NCI-H146 (cell line): ENCODE measurements at places on chromosomes 13 and 19.

GRCh38 chr19:38442736-38443135 lies 9.2 kb downstream of the RYR1 start:
- DNase-seq: no peak

DNA sequence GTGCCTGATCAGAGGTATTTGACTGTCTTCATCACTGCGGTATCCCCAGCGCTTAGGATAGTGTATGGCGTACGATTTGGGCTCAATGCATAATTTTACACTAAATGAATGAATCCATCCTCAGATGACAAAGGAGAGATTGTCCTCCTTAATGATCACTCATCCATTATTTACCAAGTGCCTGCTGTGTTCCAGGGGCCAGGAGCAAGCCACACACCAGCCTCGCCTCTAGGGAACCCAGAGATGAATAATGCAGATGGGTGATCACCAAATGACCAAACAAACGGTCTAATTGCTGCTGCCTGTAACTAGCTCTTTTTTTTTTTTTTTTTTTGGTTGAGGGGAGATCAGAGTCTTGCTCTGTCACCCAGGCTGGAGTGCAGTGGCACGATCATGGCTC lies 5.9 kb upstream of the GPR32 start:
- peak; percentile 58 for DNase-seq

DNA sequence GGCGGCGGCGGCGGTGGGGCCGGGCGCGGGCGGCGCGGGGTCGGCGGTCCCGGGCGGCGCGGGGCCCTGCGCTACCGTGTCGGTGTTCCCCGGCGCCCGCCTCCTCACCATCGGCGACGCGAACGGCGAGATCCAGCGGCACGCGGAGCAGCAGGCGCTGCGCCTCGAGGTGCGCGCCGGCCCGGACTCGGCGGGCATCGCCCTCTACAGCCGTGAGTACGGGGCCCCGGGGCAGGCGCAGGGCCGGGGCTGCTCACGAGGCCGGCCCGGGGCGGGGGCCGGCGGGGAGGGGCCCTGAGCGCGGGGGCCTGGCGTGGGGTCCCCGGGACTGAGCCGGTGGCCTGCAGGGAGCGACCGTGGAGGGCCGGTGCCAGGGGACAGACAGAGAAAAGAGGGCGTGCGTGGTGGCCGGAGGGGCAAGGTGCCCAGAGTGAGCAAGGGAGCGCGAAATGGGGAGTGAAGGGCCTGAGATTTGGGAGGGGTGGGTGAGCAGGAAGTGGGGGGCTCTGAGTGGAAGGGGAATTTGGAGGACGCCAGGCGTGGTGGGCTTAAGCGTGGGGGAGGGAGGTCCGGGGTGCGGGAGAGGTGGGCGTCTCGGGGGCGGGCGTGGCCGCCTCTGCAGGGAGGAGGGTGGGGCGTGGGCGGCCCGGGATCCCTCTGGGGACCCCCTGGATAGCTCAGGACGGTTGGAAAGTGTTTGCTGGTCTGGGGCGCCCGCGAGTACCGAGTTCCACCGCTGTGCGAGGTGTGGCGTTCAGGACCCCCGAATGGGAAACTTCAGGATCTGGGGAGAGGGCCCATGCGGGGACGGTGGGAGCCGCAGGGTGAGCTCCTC lies 575 bp downstream of the CARM1 start:
- DNase-seq: peak; percentile 53

GRCh38 chr19:49997709-49998108 lies 27.5 kb downstream of the VRK3 start:
- DNase-seq: peak; percentile 16

DNA sequence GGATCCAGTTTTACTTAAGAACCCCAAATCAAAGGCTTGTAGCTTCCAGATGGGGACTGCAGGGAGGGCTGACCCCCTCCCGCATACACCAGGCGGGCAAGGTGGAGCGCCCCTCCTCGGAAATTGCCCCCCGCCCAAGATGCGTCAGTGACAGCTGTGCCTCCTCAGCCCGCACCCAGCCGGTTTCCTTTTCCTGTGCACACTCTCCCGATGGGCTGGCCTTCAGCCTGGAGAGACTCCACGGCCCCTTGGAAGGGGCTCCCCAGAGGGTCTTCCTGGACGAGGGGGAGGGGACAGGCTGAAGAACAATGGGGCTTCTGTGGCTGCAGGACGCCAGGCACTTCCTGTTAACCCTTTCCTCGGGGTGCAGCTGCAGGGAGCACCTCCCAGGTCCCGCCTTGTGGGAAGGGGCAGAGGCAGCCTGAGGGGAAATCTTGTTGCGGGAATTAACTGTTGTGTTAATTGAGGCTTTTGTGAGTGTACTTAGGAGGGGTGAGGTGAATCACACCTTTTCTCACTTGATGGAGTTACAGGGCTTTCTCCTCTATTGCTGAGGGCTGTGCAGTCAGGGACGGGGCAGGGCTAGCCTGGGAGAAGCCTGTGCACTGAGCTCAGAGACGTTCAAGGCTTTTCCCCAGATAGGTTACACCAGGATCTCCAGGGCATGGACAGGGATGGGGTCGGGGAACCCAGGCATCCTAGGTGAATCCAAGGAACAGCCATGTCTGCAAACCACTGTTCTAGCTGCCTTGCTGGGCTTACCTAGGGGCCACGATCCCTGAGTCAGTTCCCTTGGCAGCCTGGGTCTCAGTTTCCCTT lies 14.3 kb downstream of the IER2 start:
- DNase-seq: peak; percentile 91

GRCh38 chr19:2702170-2703076 lies at the start of gene GNG7:
GNG7 (minus strand) TSS chr19:2702694; CDS start chr19:2520688, 182,006 bp downstream.
- DNase-seq: peak; percentile 74

DNA sequence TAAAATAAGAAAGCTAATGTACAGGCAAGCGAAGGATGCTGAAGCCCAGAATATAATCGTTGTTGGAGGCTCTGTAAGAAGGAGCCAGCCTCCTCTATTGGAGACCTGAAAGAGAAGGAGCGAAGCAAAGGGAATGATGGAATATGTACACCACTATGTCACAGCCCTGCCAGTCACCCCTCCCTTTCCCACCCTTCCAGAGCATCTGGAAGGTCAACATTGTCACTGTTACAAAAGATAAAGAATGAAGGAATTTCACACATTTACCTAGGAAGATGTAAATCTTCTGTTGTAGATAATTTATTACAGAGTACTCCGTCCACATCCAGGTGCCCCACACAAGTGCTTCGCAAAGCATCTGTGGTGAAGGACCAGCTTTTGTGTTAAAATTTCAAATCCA lies 39.7 kb upstream of the SACS start:
- no peak for DNase-seq

DNA sequence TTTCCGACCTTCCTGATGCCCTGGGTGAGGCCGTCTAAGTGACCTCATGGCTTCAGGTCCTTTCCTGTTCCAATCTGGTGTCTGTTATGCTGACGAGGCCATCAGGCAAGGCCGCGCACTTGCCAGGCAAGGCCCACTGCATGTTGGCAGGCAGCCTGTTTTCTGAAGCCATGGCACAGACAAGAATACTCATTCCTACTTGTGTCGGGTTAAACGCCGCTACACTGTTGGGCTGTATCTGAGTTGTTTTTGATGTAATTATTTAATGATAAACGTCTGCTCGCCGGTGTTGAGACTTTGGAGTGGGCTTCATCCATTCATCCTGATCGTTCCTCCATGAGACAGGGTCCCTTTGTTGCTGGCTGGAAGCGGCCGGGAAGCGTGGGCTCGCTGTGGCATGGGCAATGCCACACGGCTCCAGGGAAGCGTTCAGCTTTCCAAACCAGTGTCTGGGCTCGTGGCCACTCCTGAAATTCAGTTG lies 92.1 kb downstream of the ATP11A start:
- no peak for DNase-seq

- no peak for DNase-seq
These were observed 28.1 kb upstream of the GTF3A start for GRCh38 chr13:27396252-27396846.

DNA sequence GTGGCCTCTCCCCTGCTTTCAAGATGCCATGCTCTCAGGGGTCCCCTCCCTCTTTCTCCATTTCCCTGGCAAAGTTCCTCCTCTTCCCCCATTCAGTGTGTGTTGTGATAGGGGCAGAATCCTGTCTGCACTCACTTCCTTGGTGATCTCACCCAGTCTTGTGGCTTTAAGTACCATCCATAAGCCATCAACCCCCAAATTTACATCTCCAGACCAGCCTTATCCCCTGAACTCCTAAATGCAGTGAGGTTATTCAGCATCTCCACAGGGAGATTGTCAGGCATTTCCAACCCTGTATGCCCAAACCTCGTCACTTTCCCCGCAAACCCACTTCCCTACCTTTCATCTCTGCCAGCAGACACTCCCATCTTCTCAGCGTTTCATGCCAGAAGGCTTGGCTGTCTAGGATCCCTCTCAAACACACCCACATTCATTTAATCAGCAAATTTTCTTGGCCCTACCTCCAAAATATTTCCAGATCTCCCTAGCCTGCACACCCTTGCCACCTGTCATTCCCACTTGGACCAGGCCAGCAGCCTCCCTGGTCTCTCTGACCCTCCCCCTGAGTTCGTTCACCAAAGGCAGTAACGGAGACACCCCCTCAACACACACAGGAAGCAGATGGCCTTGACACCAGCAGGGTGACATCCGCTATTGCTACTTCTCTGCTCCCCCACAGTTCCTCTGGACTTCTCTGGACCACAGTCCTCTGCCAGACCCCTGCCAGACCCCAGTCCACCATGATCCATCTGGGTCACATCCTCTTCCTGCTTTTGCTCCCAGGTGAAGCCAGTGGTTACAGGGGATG lies at the start of gene HCST:
Gene HCST, plus strand, starts transcription at position 676 of the 808 bp plus-strand sequence. Its CDS starts 65 bp downstream, at position 741.
- peak; percentile 19 for DNase-seq
